ENCODE measurements at places on chromosomes 2 and 18. TPM values are rescaled to one million over a fixed set of nuclear protein-coding genes. Genes with fewer than 3 reads are reported as not detected.

LHCGR gene
- 0.26 TPM for total RNA-seq

DPP4 gene
- 51.6 TPM for total RNA-seq

SIX3 gene
- total RNA-seq: 0.06 TPM

KCNG3 gene
- 0.48 TPM for total RNA-seq

SCRN3 gene
- 34.0 TPM for total RNA-seq

CABYR gene
- total RNA-seq: 0.98 TPM

DTNA gene
- total RNA-seq: 19.6 TPM

OSR1 gene
- total RNA-seq: 21.3 TPM

TBR1 gene
- not detected for total RNA-seq

GRCh38 chr2:232120911-232121310 is 159.4 kb downstream of the DIS3L2 start:
- no peak overlapping the region for H3K4me3 ChIP-seq
- DNase-seq: no peak
- no peak overlapping the region for H3K27ac ChIP-seq
- peaks cover 3% of the 10 kb centered on the region for H3K36me3 ChIP-seq
- no peaks in the 10 kb centered on the region for H3K27me3 ChIP-seq
- no peaks in the 10 kb centered on the region for H3K4me1 ChIP-seq

DNA sequence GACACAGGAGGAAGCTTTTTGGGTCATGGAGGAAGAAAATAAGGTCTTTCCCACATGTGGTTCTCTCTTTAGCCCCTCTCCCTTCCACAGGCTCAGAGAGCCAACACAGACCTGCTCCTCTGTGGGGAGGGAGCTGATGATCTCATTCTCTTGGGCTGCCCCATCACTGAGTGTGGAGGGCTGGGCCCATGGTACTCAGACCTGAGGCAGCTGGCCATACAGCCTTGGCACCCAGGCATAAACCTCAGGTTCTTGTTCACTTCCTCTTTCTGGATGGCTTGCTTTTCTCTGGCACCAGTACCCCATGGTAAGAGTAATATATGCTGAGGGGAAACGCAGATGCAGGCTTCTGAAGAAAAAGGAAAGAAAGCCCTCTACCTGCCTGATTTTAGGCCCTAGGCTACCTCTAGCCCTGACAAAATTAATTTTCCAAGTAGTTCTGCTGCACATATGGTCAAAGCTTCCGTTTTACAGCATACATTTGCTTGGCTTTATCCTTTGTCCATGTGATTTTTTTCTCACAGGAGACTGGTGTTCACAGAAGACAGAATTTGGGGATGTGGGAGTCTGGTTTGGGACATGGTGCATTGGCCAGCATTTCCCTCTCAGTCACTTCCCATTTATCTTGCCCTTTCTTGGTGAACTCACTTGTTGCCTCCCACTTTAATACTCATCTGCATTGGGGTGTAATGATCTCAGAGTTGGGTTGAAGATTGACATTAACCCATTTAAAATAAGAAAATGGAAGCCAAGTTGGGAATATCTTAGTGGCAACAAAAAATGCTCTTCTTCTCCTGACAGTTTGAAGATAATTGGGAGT is 11.1 kb downstream of the DHRS9 start:
- H3K4me3 ChIP-seq: no peak overlapping the region
- no peaks in the 10 kb centered on the region for H3K36me3 ChIP-seq
- no peak for DNase-seq
- H3K27me3 ChIP-seq: no peaks in the 10 kb centered on the region
- no peaks in the 10 kb centered on the region for H3K4me1 ChIP-seq

GRCh38 chr2:113060796-113061195 is 1.8 kb downstream of the IL36RN start:
- H3K4me1 ChIP-seq: peaks cover 9% of the 10 kb centered on the region
- no peak for DNase-seq
- H3K27me3 ChIP-seq: no peaks in the 10 kb centered on the region
- H3K4me3 ChIP-seq: no peak overlapping the region
- H3K36me3 ChIP-seq: no peaks in the 10 kb centered on the region
- no peak overlapping the region for H3K27ac ChIP-seq

DNA sequence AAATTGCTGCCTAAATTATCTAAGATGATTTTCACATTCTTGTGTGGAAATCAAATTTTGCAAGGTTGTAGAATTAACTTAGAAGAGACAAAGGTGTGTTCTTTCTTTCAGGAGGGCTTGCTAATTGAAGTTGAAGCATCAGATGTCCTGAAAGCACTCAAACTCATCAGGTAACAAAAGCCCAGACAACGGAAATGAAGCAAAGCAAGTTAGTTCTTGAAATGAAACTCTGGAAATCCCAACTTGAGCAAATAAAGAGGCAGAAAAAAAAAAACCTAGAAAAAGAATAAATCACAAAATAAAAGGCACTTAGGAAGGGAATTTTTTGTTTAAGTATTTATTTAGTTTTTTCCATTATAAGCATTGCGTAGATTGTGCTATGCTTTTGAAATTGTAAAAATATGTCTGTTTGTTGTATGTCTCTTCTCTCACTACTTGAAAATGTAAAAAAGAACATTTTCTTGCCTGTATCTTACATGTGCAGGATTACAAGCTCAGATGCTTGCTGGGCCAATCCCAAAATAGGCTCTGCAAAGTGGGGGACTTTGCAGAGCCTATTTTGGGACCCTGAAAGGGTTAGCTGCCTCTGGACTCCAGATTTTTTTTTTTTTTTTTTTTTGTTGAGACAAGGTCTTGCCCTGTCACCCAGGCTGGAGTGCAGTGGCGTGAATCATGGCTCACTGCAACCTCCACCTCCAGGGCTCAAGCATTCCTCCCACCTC is 46.7 kb downstream of the FAM161A start:
- no peak overlapping the region for H3K4me3 ChIP-seq
- no peaks in the 10 kb centered on the region for H3K36me3 ChIP-seq
- no peak overlapping the region for H3K27ac ChIP-seq
- H3K27me3 ChIP-seq: no peaks in the 10 kb centered on the region

DNA sequence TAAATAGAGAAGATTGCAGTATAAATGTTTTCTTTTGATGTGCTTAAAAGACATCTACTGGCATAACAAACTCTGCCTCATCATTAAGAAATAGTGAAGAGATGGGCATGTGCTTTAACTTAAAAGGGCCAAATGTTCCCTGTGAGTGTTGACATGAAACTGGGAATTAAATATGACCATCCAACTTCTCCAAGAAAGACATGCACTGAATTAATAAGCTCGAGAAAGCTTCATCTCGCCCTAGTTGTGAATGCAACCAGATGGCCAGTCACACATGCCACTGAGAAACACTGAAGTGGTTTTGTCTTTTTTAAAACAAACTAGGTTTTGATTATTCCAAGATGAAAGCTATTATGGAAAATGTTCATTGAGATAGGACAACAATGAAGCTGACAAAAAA is 479.2 kb downstream of the RIT2 start:
- H3K27ac ChIP-seq: no peak overlapping the region
- H3K27me3 ChIP-seq: no peaks in the 10 kb centered on the region
- DNase-seq: no peak
- no peaks in the 10 kb centered on the region for H3K4me1 ChIP-seq
- no peak overlapping the region for H3K4me3 ChIP-seq

- peak overlapping the region; percentile 66 for H3K4me3 ChIP-seq
- H3K4me1 ChIP-seq: peaks cover 16% of the 10 kb centered on the region
- no peaks in the 10 kb centered on the region for H3K36me3 ChIP-seq
- peak overlapping the region; percentile 82 for H3K27ac ChIP-seq
- no peaks in the 10 kb centered on the region for H3K27me3 ChIP-seq
These were observed 805 bp downstream of the LIMS2 start for GRCh38 chr2:127674241-127675209.

GRCh38 chr2:206390181-206390580 is 53.2 kb upstream of the ADAM23 start:
- H3K4me1 ChIP-seq: no peaks in the 10 kb centered on the region
- no peak overlapping the region for H3K27ac ChIP-seq
- DNase-seq: no peak
- no peaks in the 10 kb centered on the region for H3K36me3 ChIP-seq

GRCh38 chr18:72742002-72742401 is 125.8 kb downstream of the NETO1 start:
- no peaks in the 10 kb centered on the region for H3K27me3 ChIP-seq
- no peaks in the 10 kb centered on the region for H3K36me3 ChIP-seq
- no peak overlapping the region for H3K4me3 ChIP-seq
- DNase-seq: no peak
- H3K4me1 ChIP-seq: no peaks in the 10 kb centered on the region

GRCh38 chr18:48170651-48171050 is 238.5 kb downstream of the ZBTB7C start:
- peaks cover 15% of the 10 kb centered on the region for H3K4me1 ChIP-seq
- H3K27me3 ChIP-seq: no peaks in the 10 kb centered on the region

Measured in lung (tissue), 17 donors.